Omental fat pad (tissue), 4 donors: ENCODE measurements at places on chromosomes 6 and 20.

DNA sequence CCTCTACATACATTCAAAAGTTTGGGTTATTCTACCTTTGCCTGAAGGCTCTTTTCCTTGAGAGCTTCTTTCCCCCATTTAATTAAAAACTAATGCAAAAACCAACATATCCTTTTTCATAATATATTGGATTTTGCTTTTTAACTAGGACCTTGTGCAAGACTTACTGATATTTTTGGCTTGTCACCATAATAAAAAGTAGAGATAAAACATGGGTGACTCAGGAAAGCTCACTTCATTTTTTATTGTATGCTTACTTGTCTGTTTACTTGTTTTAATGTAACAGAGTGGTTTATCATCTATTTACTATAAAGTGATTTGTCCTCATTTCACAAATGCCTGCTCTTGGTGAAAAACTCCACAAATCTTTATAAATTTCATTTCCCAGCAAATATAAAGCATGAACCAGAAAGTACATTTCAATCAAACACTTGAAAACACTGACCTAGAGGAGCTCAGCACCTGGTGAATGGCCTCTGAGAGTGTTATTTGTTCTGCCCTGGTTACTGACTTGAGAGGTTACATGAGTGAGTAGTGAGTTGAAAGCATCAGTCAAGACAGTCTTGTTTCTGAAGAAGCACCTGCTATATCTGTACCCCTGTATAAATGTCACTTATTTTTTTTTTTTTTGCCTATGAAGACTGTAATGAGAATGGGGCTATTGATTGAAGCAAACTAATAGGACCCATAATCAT is 20.8 kb downstream of the ADGRG6 start:
- DNase-seq, result no peak

GRCh38 chr6:13044390-13044789 is 283.9 kb downstream of the TBC1D7 start:
- no peak for DNase-seq

DNA sequence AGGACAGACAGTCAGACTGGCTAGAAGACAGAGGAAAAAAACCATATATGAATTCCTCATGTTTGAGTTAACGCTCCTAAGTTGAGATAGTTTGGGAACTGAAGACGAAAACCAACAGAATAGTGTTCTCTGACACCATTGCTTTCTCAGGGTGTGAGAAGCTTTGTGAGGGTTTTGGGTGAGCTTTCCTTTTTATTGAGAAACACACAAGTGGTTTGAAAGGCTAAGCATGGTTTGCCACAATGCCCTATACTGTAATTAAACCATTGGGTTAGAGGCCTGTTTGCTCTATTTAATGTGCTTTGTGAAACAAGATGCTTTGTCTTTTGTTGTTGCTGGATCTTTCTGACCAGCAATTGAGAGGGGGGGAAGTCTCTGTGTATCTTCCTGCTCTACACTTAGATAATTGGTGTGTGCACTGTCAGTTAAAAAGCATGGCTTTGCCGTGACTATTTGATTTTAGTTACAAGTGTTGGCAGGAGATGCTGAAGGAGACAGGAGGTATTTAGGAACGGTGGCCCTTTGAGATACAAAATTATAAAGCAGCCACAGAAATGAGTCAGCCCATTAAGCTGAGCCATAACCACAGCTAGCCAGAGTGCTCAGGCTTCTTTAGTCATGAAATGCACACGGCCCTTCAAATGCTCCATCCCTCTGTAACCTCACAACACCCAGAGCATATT is 273.0 kb upstream of the PREP start:
- DNase-seq, result no peak

DNA sequence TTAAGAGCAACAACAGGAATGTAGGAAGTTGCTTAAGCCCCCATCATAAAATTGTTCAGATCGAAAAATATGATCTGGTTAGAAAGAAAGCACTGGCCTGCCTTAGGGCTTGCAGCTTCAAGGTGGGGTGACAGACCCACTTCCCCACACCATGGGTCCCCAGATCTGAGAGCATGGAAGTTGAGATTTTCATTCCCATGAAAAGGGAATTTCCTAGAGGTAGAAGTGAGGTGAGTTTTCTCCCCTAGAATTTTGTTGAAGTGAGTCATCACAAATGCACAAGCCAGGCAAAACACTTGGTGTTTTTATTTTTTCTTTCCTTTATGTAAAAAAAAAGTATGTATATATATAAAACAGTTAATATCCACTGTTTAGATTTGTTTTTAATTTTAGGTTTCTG is 213.6 kb upstream of the SUPT3H start:
- DNase-seq, result no peak

- no peak for DNase-seq
These were observed 112.4 kb upstream of the SNX9 start for GRCh38 chr6:157710604-157711003.
